Adrenal gland (tissue), 19 donors: ENCODE measurements at places on chromosomes 4 and X. TPM values are rescaled to one million over a fixed set of nuclear protein-coding genes. Genes with fewer than 3 reads are reported as not detected.

DNA sequence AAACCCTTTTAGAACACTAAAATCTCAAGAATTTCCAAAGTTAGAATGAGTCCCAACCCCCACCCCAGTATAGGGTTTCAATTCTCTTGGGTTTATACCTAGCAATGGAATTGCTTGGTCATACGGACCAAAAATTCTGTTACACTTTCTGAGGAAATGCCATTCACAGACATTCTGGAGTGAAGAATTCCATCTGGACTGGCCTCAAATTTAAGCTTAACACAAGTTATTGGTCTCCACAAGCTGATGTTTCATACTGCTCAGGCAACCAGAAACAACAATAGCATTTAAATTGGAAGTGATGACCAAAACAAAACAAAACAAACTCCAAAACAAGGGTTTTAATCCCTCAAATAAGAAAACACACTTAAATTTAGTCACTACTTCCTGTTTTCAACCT is 51.1 kb downstream of the GPC4 start:
- DNase-seq = no peak
- no peaks in the 10 kb centered on the region for H3K27me3 ChIP-seq
- no peaks in the 10 kb centered on the region for H3K4me1 ChIP-seq
- H3K27ac ChIP-seq = no peak overlapping the region

Gene PRKG2
- 0.20 TPM for polyA plus RNA-seq

GRCh38 chrX:65516756-65517155 is 17.8 kb downstream of the LAS1L start:
- no peak overlapping the region for H3K4me3 ChIP-seq
- no peaks in the 10 kb centered on the region for H3K27me3 ChIP-seq
- H3K27ac ChIP-seq = no peak overlapping the region
- no peak for DNase-seq
- no peaks in the 10 kb centered on the region for H3K4me1 ChIP-seq

DNA sequence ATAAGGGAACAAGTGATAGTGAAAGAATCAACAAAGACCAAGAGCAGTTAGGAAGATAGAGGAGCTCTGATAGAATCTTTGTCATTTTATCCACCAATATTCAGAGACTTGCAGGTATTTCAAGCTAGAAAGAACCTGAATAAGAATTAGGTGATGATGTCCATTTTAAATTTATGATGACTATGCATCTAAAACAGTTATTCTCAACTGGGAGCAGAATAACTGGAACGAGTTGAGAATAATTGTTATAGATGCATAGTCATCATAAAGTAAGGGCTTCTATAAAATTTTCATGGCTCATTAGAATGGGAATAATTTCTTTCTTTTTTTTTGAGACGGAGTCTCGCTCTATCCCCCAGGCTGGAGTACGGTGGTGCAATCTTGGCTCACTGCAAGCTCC is 5.8 kb downstream of the OCIAD1 start:
- DNase-seq = no peak
- no peak overlapping the region for H3K4me3 ChIP-seq
- H3K36me3 ChIP-seq = peaks cover 27% of the 10 kb centered on the region
- H3K4me1 ChIP-seq = peaks cover 16% of the 10 kb centered on the region
- no peaks in the 10 kb centered on the region for H3K27me3 ChIP-seq

GRCh38 chr4:110637408-110638088 is 14.7 kb upstream of the PITX2 start:
- peaks cover 97% of the 10 kb centered on the region for H3K27me3 ChIP-seq
- no peak for DNase-seq
- H3K4me1 ChIP-seq = no peaks in the 10 kb centered on the region
- no peak overlapping the region for H3K27ac ChIP-seq
- H3K36me3 ChIP-seq = no peaks in the 10 kb centered on the region
- no peak overlapping the region for H3K4me3 ChIP-seq
